ENCODE measurements at places on chromosomes 2 and 18. TPM values are rescaled to one million over a fixed set of nuclear protein-coding genes. Genes with fewer than 3 reads are reported as not detected.

RGPD4 gene
- not detected for total RNA-seq

TRAK2 gene
- total RNA-seq: 47.5 TPM

TTR gene
- not detected for total RNA-seq

FAM98A gene
- 47.3 TPM for total RNA-seq

CFAP221 gene
- 0.16 TPM for total RNA-seq

RAPGEF4 gene
- 11.8 TPM for total RNA-seq

MYO5B gene
- total RNA-seq: 0.31 TPM

ZNF804A gene
- 0.16 TPM for total RNA-seq

CYS1 gene
- not detected for total RNA-seq

ASB18 gene
- not detected for total RNA-seq

ADD2 gene
- total RNA-seq: 4.7 TPM

ZNF521 gene
- total RNA-seq: 48.9 TPM

TRAPPC8 gene
- total RNA-seq: 68.9 TPM

LIMS3 gene
- 4.4 TPM for total RNA-seq

SERPINB4 gene
- not detected for total RNA-seq

PLGLB1 gene
- 5.9 TPM for total RNA-seq

HOXD12 gene
- total RNA-seq: not detected

SH3YL1 gene
- 9.7 TPM for total RNA-seq

PKDCC gene
- 0.81 TPM for total RNA-seq

DTNA gene
- total RNA-seq: 0.81 TPM

ACMSD gene
- total RNA-seq: not detected

THADA gene
- total RNA-seq: 16.2 TPM

MAPK4 gene
- not detected for total RNA-seq

CTNNA2 gene
- total RNA-seq: not detected

SKOR2 gene
- total RNA-seq: not detected

FN1 gene
- total RNA-seq: 3,127 TPM

KDSR gene
- 9.6 TPM for total RNA-seq

ABCG8 gene
- not detected for total RNA-seq

LTBP1 gene
- 9.2 TPM for total RNA-seq

ALLC gene
- not detected for total RNA-seq

SCN9A gene
- 1.3 TPM for total RNA-seq

FARSB gene
- 5.7 TPM for total RNA-seq

DSC2 gene
- total RNA-seq: 0.13 TPM

CYP27A1 gene
- 23.7 TPM for total RNA-seq

RTTN gene
- total RNA-seq: 21.3 TPM

PLEKHH2 gene
- total RNA-seq: under 0.01 TPM

ACKR3 gene
- 26.0 TPM for total RNA-seq

ERLEC1 gene
- total RNA-seq: 36.8 TPM

DSG1 gene
- not detected for total RNA-seq

SUCLG1 gene
- 37.9 TPM for total RNA-seq

CYP27C1 gene
- total RNA-seq: not detected

OST4 gene
- total RNA-seq: 391 TPM

EVA1A gene
- 74.0 TPM for total RNA-seq

SMC6 gene
- 18.1 TPM for total RNA-seq

REEP1 gene
- total RNA-seq: 6.8 TPM

ACP1 gene
- total RNA-seq: 70.6 TPM

ST6GAL2 gene
- total RNA-seq: 0.25 TPM
